ENCODE measurements at places on chromosomes 2 and 18.
A peak's percentile ranks its signal among the peaks of the same experiment; 100 is the strongest.

DNA sequence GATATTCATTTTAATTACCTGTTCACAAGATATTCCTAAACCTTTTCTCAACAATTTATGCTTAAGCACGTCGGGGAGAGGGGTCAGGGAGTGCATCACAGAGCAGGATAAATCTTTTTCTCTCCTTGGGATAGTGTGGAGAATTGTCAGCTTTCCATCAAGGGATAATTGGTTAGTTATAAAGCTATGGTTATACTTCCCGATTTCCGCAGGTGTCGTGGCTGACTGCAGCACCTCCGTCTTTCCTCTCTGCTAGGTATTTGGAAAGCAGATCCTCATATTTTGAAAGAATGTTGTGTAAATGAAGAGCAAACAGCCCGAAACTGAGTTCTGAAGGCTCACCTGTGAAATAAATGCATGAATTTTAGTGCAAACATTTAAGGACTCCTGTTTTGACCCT is 778 bp downstream of the DYNC2LI1 start:
- no peak for DNase-seq

DNA sequence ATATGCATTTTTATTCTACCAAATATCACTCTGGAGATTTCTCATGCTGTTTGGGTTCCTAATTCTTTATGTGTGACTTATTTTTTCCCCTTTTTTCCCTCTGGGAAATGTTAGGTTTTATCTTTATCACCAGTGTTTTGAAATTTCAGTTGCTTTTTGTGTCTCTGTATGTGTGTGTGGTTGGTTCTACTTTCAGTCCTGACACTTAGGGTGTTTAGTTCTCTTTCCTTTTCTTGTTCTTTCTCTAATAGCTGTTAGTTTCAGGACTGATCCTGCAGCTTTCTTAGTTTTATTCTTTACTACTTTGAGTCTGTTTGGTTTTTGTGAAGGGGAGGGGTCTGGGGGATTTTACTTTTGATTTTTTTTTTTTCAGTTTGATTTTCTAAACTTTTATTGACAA is 23.1 kb downstream of the PPM1B start:
- DNase-seq: no peak

GRCh38 chr18:60413944-60414547 is 41.5 kb upstream of the MC4R start:
- no peak for DNase-seq

DNA sequence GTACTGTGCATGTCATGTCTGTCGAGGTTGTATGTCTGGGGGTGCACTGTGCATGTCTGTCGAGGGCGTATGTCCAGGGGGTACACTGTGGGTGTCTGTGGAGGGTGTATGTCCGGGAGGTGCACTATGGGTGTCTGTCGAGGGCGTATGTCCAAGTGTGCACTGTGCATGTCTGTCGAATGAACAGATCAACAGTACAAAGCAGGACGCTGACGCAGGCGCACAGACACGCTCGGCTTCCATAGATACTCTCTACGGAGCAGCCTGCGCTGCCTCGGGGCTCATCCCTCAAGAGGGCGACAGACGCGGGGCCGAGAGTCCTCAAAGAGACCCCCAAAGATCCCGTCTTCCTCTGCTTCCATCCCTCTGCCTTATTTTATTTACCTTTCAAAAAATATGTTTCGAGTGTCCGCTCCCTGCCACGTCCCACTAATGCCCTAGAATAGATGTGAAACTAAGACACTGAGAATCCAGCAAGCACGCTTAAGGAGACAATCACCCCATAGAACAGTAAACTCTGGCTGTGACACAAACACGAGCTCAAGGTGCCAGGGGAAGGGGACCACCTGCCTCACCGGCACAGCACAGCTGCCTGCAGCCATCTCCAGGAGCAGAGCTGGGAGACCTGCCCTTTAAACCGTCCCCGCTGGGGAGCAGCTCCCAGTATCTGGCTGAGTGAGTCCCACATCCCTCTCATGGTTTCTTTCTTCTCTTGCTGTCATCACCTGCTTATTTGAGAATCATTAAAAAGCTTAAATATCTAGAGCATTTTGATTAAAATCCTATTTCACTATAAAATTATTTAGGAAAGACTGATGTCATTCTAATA is 250.5 kb upstream of the MYT1L start:
- DNase-seq: no peak

DNA sequence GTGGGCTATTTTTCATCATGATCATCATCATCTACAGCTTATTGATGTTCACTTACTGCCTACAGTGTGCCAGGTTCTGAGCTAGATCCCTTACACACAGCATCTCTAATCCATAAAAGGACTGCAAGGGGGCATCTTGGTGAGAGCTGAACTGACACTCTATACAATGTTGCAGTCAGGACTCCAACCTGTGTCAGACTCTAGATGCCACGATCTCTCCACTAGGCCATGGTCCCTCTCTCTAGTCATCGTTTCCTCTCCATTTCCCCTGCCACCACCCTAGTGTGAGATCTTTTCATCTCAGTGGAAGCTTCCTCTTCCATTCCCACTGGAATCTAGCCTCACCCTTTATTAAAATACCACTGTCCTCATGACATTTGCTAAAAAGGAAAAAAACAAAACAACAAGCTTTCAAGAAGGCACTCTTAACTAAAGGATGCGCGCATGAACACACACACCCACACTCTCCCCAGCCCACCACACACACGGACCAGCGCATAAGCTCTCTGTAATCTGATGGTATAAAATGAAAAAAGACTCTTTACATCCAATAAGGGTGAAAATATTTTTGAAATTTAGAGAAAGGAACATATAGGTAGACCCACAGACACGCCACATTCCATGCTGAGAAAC is 93.4 kb upstream of the THOC1 start:
- no peak for DNase-seq

DNA sequence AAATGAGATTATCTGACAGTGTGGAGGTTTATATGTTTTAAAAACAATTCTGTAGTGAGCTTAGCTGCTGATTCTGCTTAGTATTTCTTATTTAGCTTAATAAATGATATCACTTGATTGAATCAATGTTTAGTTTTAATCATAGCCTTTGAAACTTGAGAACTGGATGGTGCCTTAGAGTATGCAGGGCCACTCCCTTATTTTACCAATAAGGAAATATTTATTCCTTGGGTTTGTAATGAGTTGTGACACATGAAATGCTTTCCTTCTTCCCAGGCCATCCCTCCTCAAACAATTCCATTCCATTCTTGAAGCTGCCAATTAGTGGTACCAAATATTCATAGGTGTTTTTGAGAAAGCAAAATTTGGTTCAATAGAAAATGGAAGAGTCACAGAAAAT is 183.8 kb upstream of the DCC start:
- DNase-seq: no peak

GRCh38 chr2:71898375-71898774 is 249.3 kb downstream of the CYP26B1 start:
- no peak for DNase-seq

- DNase-seq: no peak
Observed at GRCh38 chr18:27632706-27633105, 447.6 kb upstream of the CHST9 start.

DNA sequence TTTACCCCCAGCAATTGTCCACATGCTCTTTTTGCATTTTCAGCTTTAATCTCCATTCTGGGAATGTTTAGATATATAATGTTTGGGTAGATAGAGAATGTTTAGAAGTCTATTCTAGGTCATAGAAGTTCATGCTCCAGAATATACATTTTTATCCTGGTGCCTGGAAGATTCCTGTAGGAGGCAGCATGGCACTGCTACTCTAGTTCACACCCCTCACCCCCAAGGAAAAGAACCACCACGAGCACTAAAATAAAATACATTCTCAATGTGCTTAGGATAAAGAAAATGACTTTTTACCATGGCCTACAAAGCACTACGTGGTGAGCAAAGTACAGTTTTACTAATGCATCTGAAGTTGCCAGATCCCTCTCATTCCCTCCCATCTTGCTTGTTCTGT is 53.8 kb downstream of the MYO1B start:
- no peak for DNase-seq

DNA sequence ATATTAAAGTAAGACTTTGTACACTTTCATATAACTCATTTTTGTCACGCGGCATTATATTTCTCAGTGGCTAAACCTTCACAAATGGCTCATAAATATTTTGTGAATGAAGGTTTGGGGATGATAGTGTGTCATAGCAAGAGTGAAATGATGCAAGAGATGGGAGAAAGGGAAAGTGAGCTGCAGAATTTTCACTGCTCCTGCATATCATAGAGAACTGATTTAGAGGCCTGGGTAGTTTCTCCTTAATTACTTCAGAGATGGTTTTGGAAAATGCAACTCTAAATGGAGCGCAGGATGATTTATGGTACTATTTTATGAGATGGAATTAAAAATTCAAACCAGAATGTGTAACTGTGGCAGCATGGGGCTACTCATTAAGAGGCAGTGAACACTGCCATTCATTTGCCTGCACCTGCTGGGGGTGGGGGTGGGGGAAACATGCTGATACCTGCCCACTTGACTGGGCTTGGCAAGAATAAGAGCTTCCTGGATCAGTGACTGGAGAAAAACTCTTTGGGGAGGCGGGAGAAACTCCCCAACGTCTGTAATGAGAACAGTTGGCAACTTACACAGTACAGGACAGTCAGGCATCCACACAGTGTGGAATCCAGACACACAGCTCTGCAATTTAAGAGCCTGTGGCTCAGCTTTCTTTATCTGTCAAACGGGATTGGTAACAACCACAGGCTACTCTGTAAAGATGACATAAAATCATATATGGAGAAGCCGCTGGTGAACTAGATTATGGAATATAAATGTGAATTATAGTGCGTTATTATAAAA is 941.9 kb downstream of the SLC4A3 start:
- no peak for DNase-seq

DNA sequence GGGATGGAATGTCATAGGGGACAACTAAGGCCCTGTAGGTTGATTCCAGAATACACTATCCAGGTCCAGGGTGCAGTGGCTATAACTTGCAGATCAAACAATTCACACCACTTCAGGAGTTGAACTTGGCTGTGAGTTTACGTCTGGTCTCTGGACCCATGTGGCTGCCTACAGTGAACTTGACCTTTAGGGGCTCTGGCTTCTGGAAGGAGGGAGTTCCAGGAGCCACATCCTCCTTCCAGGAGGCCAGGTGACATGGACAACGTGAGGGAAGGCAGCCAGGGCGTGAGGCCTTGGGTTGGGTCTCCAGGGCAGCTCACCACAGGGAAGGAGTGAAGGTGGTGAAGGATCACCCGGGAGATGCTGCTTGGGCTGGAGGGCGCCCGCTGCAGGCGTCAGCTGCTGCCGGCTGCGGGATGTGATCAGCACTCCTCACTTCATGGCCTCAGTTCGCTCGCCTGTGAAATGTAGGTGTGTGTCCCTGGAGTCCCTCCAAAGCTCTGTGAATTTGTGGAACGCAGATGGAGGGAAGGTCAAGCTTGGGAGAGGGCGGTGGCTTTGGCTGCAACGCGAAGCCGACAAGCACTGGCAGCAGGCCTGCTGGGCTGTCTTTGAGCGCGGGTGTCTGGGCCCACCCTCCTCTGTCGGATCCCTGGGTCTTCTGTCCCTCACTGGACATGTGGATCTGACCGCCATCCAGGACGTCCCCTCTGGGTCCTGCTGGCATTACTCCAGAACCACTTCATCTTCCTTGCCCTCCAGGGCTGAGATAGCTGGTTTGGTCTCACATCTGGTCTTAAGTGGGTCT is 146.5 kb downstream of the GLI2 start:
- no peak for DNase-seq

GRCh38 chr2:64753399-64753798 is 99.7 kb upstream of the SERTAD2 start:
- no peak for DNase-seq

DNA sequence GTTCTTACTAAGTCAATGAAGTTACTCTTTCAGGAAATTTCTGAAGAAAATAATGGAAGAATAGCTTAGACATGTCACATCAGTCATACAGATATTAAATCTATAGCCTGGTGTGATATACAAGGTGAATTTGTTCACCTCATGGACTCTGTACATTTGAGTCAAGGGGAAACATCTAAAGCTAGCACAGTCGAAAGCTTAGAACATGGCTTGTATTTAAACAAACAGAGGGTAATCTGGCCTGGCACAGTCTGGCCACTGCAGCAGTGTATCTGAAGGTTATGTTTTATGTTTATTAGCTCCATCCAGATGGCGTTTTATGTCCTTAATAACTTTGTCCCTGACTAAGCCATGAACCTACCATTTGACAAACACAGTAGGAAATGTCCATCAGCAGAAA is 817.3 kb downstream of the SATB2 start:
- DNase-seq: no peak

GRCh38 chr18:331221-331821 is 63.5 kb upstream of the THOC1 start:
- no peak for DNase-seq

- no peak for DNase-seq
Observed at GRCh38 chr2:145739681-145740080, 1219.8 kb upstream of the ZEB2 start.

- DNase-seq: no peak
Observed at GRCh38 chr2:68865108-68865507, 6.1 kb downstream of the BMP10 start.

DNA sequence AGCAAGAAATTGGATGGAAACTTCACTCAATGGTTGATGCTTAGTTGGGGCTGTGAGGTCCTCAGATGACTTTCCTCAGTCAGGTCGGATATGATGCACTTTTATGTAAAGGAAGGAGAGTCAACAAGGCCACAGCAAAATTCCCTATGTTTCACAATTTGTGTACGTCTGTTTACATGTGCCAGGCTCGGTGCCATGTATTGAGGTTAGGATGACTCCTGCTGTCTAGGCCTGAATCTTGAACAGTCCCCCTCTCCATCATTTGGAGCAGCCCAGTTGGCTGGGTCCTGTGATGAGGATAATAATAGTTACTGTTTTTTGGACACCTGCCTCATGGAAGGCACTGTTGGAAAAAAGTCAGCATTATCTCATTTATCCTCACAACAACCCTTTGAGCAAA is 43.1 kb downstream of the VSNL1 start:
- no peak for DNase-seq

GRCh38 chr2:240136013-240136670 is at the start of gene COPS9:
TSS of gene COPS9 (minus strand) at chr2:240136305. CDS start at chr2:240136284, 21 bp downstream.
- DNase-seq: peak; percentile 61

- no peak for DNase-seq
Observed at GRCh38 chr18:61853855-61854254, 39.0 kb downstream of the RNF152 start.

Data from stimulated activated CD8-positive, alpha-beta memory T cell treated with anti-CD3 and anti-CD28 coated beads, Interleukin-4, amount 100 ng/mL, for 4 hours (primary cell).